Glomerular endothelial cell (primary cell): ENCODE measurements at places on chromosomes 6 and 20. TPM values are rescaled to one million over a fixed set of nuclear protein-coding genes. Genes with fewer than 3 reads are reported as not detected.

Gene MYLK4
- 0.35 and 0.44 TPM in 2 replicates for total RNA-seq

Gene MUC22
- total RNA-seq, result not detected in 2 replicates

Gene SH3BGRL2
- 16.2 and 19.2 TPM in 2 replicates for total RNA-seq

Gene GPX5
- total RNA-seq, result not detected in 2 replicates

Gene CLPSL1
- total RNA-seq, result not detected in 2 replicates

Gene ZMYND8
- 30.7 and 44.0 TPM in 2 replicates for total RNA-seq

Gene MPIG6B
- not detected in 2 replicates for total RNA-seq

Gene PCK1
- not detected in 2 replicates for total RNA-seq
